ENCODE measurements at places on chromosomes 3 and 15.

GRCh38 chr3:185280572-185281365 lies 26.9 kb upstream of the EHHADH start:
- DNase-seq = peak; percentile 69

DNA sequence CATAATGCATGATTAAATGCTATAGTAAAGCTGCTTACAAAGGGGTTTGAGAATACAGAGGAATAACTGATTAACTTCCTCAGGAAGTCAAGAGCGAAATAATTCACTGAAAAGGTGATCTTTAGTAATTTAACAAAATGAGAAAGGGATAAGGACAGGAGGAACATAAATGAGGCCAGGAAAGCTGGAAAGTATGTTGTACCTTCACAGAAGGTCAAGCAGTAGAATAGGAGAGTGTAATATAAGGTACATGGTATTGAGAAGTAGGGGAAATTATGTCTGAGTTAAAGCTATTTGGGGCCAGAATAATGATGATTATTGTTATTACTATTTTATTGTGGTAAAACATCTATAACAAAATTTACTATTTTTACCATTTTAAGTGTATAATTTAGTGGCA lies 19.2 kb downstream of the GOLM2 start:
- DNase-seq = no peak

- DNase-seq = no peak
Measured at GRCh38 chr3:42790714-42791229, 13.5 kb downstream of the HIGD1A start.

DNA sequence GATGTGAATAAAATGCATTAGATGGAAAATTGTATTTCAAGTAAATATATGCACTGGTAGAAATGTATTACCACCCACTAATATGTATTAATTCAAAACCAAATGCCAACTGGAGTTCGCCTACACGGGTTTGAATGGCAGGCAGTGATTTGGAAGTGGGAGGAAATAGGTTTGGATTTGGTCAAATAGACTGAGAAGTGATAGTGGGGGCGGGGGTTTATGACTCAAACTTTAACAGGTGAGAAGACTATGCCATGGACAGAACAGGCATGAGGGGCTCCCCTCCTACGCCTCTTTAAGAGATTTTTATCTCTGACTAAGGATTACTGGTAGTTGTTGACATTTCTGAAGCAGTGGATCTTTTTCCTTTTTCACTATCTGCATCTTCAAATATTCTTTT lies 677.8 kb downstream of the NTRK3 start:
- no peak for DNase-seq

GRCh38 chr3:25863011-25863415 lies 73.1 kb downstream of the OXSM start:
- DNase-seq = no peak

- no peak for DNase-seq
Measured at GRCh38 chr3:31561891-31562290, 29.2 kb downstream of the STT3B start.

GRCh38 chr15:41501931-41502794 lies 8.5 kb downstream of the ITPKA start:
- no peak for DNase-seq

DNA sequence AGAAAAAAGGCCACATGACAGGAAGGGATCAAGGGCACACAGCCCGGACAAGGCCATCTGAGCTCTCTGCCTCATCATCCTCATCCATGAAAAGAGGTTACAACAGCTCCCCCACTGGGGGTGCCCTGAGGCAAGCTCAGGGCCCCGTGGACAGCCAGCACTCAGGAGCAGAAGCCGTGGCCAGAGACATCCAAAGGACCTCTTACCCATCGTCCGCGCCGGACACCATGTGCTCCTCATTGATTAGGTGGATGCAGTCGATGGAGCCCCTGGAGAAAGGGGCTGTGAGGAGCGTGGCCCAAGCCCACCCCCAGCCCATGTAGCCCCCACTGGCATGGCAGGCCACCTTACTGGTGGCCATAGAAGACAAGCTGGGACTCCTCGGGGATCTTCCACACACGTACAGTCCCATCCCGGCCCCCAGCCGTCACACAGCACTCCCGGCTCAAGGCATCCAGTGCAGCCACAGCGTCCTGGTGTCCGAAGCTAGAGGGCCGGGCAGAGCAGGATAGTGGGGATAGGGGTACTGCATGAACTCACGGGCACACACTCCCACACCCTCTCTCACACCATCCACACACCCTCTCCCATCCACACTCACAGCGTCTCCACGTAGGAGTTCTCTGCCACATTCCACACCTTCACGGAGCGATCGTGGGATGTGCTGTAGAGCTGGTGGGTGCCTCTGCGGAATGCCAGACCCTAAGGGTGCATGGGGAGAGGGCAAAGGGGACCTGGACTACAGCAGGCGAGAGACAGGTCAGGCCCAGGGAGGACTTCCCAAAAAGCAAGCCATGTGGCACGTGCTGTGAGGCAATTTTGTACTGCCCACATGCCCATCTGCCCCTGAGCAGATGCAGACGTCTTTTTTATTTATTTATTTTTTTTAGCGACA lies 6.5 kb downstream of the RRP9 start:
- no peak for DNase-seq

- DNase-seq = no peak
Measured at GRCh38 chr3:143041903-143042302, 40.5 kb downstream of the U2SURP start.

- DNase-seq = peak; percentile 72
Measured at GRCh38 chr15:74396445-74397238, 29.2 kb upstream of the CYP11A1 start.

- no peak for DNase-seq
Measured at GRCh38 chr3:13482106-13482690, 2.1 kb downstream of the HDAC11 start.

GRCh38 chr15:45174069-45174468 lies 13.7 kb downstream of the SHF start:
- DNase-seq = no peak

DNA sequence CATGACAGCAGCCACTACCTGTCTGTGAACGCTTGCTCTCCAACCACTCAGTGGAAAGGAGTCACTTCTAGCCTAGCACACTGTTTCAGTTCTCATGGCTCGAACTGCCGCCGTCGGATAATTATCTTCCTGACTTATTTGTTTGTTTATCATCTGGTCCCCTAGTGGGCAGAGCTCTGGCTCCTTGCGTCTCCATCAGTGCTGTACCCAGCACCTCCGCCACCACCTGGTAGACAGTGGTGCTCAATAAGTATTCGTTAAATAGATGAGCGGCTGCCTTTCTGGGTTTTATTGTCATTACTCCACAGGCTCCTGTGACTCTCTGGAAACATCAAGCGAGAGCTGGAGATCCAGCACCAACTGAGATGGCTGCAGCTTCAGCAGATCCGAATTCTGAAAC lies 297.5 kb downstream of the NTRK3 start:
- DNase-seq = no peak

DNA sequence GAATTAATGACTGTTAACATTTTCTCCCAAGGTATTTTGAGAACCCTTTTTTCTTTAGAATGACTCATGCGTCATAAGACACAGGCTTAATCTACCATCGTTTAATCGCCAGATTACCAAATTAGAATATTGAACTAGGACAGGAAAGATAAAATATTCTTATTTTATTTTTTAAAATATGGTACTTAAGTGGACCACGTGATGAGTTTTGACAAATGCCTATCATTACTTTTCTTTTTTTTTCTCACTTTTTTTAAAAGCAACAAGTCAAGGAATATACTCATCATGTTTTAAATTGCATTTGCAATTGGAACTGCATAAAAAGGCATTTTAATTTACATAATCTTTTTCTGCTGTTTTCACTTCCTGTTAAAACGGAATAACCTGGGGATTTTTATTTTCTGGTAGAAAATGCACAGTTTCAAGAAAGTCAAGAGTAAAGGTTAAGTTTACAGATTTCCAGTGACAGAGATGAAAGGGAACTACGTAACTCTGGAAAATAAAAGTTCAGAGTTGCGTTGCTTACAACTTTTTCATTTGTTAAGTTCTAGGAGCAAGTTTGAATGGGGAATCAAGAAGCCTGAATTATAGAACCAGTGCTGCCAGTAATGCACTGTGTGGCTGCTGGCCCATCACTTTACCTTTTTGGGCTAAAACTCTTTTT lies 23.6 kb downstream of the SIAH2 start:
- DNase-seq = no peak

GRCh38 chr15:55823191-55823670 lies 80.3 kb upstream of the PRTG start:
- DNase-seq = no peak
